ENCODE measurements at places on chromosomes 7 and 10. TPM values are rescaled to one million over a fixed set of nuclear protein-coding genes. Genes with fewer than 3 reads are reported as not detected.

Gene SH2D4B
- not detected for polyA plus RNA-seq

Gene C10orf105
- 0.02 TPM for polyA plus RNA-seq

Gene MMP21
- 0.02 TPM for polyA plus RNA-seq

Gene DNAJC12
- 0.59 TPM for polyA plus RNA-seq

Gene LARP4B
- 19.7 TPM for polyA plus RNA-seq

Gene IDI2
- polyA plus RNA-seq: not detected

Gene C10orf62
- polyA plus RNA-seq: not detected

Gene CAV1
- 16.3 TPM for polyA plus RNA-seq

Gene MSS51
- polyA plus RNA-seq: 2.0 TPM

Gene DCLRE1C
- polyA plus RNA-seq: 5.7 TPM

Gene TLL2
- 0.08 TPM for polyA plus RNA-seq

Data from esophagus (tissue), 2 donors.